Right lobe of liver (tissue), 6 donors: ENCODE measurements at places on chromosomes 5 and 9.

DNA sequence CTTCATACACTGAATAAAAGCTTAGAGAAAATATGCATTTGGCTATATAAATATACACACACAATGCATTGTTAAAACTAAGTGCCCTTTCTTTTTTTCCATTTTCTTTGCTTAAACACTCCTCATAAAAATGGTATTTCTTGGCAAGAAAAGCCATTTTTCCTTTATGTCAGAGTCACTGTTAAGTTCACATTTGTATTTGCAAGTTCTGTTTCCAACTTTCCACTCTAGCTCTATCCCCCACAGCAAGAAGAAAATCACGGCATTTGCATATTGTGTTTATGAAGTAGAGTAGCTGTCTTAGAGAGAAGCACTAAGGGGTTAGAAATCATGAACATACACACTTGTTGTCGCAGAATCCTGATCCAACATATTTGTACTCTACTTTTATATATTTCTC, 662.1 kb upstream of the MEF2C start:
- H3K36me3 ChIP-seq, result no peaks in the 10 kb centered on the region
- no peak for DNase-seq
- no peak overlapping the region for H3K27ac ChIP-seq
- no peak overlapping the region for H3K4me3 ChIP-seq
- H3K27me3 ChIP-seq, result no peaks in the 10 kb centered on the region

GRCh38 chr5:172361566-172362238, 78.1 kb upstream of the UBTD2 start:
- DNase-seq, result no peak
- no peak overlapping the region for H3K4me3 ChIP-seq
- no peaks in the 10 kb centered on the region for H3K27me3 ChIP-seq
- no peaks in the 10 kb centered on the region for H3K4me1 ChIP-seq
- no peak overlapping the region for H3K27ac ChIP-seq

DNA sequence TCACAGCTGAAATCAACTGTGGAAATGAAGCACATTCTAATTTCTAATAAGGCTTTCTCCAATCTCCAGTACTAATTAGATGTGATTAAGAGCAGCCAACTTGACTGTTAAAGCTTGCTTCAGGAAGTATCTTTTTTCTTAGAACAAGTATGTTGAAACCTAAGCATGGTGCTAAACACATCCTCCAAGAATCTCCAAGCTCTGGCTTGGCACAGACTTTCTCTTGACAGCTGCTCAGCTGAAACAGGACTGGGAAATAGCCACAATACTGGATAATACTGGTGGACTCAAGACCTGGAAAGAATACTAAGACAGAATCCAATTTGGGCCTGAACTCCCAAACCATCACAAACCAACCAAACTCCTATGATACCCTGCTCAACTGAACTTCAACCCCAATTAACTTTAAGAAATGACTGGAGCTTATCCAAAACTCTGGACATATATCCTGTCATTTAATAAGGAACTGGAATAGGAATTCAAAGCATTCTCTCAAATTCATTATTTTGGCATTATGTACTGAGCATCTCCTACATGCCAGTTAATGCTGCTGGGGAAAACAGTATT, 16.2 kb downstream of the PRKAA1 start:
- no peak for DNase-seq
- no peaks in the 10 kb centered on the region for H3K27me3 ChIP-seq
- H3K4me1 ChIP-seq, result peaks cover 43% of the 10 kb centered on the region
- peaks cover 3% of the 10 kb centered on the region for H3K36me3 ChIP-seq
- H3K27ac ChIP-seq, result peak overlapping the region; percentile 48
- H3K4me3 ChIP-seq, result no peak overlapping the region

- no peak overlapping the region for H3K4me3 ChIP-seq
- no peaks in the 10 kb centered on the region for H3K36me3 ChIP-seq
- DNase-seq, result no peak
- no peaks in the 10 kb centered on the region for H3K4me1 ChIP-seq
- H3K27me3 ChIP-seq, result no peaks in the 10 kb centered on the region
Observed at GRCh38 chr5:170854566-170854965, 7.3 kb upstream of the RANBP17 start.

GRCh38 chr9:123470121-123470782, 114.3 kb downstream of the CRB2 start:
- no peaks in the 10 kb centered on the region for H3K36me3 ChIP-seq
- no peaks in the 10 kb centered on the region for H3K27me3 ChIP-seq
- H3K4me3 ChIP-seq, result no peak overlapping the region
- H3K4me1 ChIP-seq, result no peaks in the 10 kb centered on the region
- DNase-seq, result peak; percentile 47

DNA sequence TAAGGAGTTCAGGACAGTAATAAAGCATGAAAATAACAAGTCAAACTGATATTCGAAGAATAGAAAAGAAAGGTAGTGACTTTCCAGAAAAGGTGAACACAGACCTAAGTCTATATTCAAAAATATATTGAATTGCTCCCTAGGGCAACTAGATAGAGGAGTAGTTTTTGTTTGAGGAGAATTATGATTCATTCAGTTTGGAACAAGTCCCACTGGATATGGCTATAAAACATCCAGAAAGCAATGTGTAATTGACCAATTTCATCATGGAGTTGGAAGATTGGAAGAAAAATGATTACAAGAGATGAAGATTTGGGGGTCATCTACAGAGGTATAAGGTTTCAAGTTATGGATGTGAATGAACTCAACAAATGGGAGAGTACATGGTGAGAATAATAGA, 117.5 kb upstream of the ZNF462 start:
- H3K36me3 ChIP-seq, result no peaks in the 10 kb centered on the region
- no peak overlapping the region for H3K27ac ChIP-seq
- DNase-seq, result no peak
- no peaks in the 10 kb centered on the region for H3K27me3 ChIP-seq
- H3K4me1 ChIP-seq, result no peaks in the 10 kb centered on the region

DNA sequence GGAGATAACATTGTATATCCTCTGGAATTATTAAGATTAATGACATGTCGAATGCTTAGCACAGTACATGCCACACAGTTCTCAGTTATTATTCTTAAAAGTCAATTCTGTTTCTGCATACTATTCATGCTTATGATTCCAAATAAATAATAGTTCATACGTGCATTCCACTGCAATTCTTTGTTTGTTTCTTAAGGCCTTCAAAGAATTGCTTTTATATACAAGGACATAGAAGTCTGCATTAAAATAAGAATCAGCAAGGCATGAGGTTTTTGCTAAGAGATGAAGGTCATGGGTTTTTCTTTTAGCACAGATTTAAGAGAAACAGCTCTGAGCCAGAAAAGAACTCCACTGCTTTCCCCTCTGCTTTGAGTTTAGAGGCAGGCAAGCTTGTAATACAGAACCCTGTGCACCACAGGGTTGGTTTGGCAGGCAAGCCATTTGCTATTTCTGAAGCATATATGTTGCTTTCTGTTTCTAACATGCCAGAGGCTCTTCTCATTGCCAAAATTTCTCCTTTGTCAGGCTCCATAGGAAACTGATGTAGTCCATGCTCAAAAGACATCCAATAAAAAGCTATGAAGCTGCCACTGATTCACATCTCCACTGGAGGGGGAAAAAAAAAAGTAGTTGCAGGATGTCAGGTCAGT, 420.6 kb upstream of the TYRP1 start:
- no peak overlapping the region for H3K4me3 ChIP-seq
- DNase-seq, result no peak
- no peaks in the 10 kb centered on the region for H3K36me3 ChIP-seq
- H3K27ac ChIP-seq, result no peak overlapping the region

GRCh38 chr9:136133191-136133958, 14.7 kb upstream of the TMEM250 start:
- no peaks in the 10 kb centered on the region for H3K27me3 ChIP-seq
- H3K27ac ChIP-seq, result no peak overlapping the region
- no peaks in the 10 kb centered on the region for H3K36me3 ChIP-seq
- H3K4me3 ChIP-seq, result no peak overlapping the region
- no peaks in the 10 kb centered on the region for H3K4me1 ChIP-seq

GRCh38 chr9:86187121-86187520, 72.3 kb downstream of the C9orf153 start:
- no peaks in the 10 kb centered on the region for H3K36me3 ChIP-seq
- no peak for DNase-seq
- no peak overlapping the region for H3K4me3 ChIP-seq
- H3K27me3 ChIP-seq, result no peaks in the 10 kb centered on the region

DNA sequence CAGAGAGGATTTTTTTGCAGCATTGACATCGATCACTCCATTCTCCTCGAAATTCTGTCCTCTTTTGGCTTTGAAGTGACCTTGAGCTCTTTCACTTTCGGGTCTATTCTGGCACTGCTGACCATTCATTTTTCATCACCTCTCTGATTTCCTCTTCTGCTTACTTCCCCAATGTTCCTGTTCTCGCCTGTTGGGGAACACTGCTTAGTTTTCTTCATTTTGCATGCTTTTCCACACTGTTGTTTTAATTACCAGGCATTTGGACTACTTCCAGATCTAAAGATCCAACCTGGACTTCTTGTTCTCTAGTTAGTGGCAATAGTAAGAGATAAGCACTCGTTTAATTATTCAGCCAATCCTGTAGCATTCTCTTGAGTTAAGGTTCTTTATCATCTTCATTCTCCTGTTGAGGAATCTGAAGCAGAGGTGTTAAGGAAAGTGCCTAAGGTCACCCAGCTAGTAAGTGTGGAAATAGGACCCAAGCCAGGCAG, 53.4 kb downstream of the MAN2A1 start:
- H3K36me3 ChIP-seq, result no peaks in the 10 kb centered on the region
- H3K4me1 ChIP-seq, result no peaks in the 10 kb centered on the region
- no peaks in the 10 kb centered on the region for H3K27me3 ChIP-seq
- no peak overlapping the region for H3K4me3 ChIP-seq

DNA sequence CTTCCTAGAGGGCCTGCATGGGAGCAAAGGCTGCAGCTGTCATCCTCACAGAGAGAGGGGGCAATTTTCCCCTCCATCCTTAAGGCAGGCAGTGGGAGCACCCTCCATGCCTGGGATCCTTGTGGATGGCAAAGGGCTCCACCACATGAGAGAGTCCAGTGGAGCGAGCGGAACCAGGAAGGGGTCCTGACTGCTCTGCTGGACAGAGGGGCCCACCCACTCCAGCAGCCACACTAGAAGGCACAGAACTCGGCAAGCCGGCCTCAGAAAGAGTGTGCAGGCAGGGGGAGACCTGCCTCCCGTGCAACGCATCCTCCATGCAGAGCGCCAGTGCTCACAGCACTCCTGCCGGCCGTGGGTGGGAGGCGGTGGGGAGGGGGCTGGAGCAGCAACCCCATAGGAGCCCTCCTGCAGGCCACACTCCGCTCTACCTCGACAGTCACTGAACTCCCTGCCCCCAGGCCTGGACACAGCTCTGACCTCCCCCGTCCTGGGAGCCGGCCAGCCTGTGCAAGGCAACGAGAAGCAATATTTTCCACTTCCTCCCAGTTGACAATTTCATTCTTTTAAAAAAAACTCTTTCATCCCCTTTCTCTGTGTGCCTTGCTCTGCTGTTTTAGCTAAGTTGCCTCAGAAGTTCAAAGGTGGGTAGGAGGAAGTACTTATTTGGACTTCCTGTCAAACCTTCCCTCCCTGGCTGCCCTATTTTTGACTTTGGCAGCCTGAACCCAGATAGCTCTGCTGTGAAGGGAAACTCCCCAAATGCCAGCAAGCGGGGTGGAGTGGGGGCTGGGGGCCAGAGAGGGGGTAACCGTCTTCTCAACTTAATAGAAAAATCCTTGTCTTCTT, 5.3 kb upstream of the LCP2 start:
- no peaks in the 10 kb centered on the region for H3K4me1 ChIP-seq
- no peak overlapping the region for H3K27ac ChIP-seq

DNA sequence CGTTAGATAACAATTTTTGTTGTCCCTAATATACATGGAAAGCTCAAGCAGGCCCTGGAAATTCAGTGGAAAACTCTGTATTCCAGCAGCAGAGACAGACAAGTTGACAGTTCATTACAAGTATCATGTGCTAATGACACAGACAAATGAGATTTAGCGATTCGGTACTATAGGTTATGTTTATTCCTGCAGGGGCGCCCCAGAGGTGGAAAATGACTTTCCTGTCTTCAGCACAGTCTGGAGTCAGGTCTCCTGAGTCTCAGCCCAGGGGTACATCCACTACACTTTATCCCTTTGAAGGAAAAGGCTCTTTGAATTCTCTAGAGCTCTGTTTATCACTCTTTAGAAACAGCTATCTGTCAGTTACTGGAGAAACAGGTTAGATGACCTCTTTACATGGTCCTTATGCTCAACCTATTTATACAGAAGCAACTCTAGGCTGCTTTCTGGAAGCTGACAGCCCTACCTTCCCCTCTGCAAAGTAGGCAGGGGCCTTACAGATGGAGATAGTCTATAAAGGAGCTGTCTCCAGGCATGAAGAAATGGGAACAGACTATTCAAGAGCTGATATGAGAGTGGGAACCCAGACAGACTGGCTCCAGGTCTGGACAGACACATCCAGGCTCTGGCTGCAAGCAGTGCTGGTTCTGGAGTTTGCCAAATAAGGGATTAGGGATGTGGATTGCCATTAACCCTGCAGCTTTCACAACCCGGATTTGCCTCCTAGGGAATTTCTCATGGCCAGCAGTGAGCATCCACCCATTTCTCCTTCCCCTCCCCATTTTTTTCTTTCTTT, 7.2 kb upstream of the SLC31A2 start:
- DNase-seq, result no peak
- no peak overlapping the region for H3K4me3 ChIP-seq
- no peaks in the 10 kb centered on the region for H3K36me3 ChIP-seq
- no peaks in the 10 kb centered on the region for H3K27me3 ChIP-seq
- no peak overlapping the region for H3K27ac ChIP-seq
- H3K4me1 ChIP-seq, result no peaks in the 10 kb centered on the region

GRCh38 chr9:110050925-110051355, 157.0 kb downstream of the C9orf152 start:
- H3K27ac ChIP-seq, result no peak overlapping the region
- H3K4me3 ChIP-seq, result no peak overlapping the region
- H3K4me1 ChIP-seq, result no peaks in the 10 kb centered on the region
- H3K27me3 ChIP-seq, result no peaks in the 10 kb centered on the region

DNA sequence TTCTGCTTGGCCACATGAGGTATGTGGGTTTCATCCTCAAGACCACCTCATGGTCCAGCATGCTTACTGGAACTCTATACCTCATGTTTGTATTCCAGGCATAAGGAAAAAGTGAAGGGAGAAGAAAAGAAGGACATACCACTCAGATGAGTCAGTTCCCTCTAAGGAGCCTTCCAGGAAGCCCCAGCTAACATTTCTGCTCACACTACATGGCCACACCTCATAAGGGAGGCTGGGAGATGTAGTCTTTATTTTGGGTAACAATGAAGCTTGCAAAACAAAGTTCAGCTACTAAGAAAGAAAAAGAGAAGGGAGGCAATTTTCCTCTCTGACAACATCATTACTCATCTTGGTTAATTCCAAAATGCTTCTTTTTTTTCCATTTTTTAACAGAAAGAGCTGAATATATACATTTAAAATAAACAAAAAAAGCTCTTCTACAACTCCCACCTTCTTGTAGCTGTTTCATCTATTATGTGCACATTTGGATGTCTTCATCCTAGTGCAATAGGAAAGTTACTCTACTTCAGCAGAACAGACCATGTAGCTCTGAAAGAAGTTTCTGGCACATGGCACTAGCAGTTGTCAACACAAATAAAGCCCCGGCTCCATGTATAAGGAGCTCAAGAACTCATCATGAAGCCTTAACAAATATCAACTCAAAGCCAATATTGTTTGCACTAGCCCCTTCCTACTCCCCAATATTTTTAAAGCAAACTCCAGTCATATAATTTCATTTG, 123.6 kb upstream of the CCDC112 start:
- H3K4me1 ChIP-seq, result no peaks in the 10 kb centered on the region
- DNase-seq, result no peak
- H3K36me3 ChIP-seq, result no peaks in the 10 kb centered on the region
- H3K27ac ChIP-seq, result no peak overlapping the region
- no peak overlapping the region for H3K4me3 ChIP-seq

GRCh38 chr5:6291961-6292360, 86.4 kb downstream of the MED10 start:
- no peak overlapping the region for H3K4me3 ChIP-seq
- no peaks in the 10 kb centered on the region for H3K27me3 ChIP-seq
- H3K4me1 ChIP-seq, result no peaks in the 10 kb centered on the region
- no peak for DNase-seq
- H3K36me3 ChIP-seq, result no peaks in the 10 kb centered on the region
